ENCODE measurements at places on chromosomes 6 and 20. TPM values are rescaled to one million over a fixed set of nuclear protein-coding genes. Genes with fewer than 3 reads are reported as not detected.

GRIK2 gene
- 0.82 TPM for total RNA-seq

SOX4 gene
- 36.5 TPM for total RNA-seq

DNA sequence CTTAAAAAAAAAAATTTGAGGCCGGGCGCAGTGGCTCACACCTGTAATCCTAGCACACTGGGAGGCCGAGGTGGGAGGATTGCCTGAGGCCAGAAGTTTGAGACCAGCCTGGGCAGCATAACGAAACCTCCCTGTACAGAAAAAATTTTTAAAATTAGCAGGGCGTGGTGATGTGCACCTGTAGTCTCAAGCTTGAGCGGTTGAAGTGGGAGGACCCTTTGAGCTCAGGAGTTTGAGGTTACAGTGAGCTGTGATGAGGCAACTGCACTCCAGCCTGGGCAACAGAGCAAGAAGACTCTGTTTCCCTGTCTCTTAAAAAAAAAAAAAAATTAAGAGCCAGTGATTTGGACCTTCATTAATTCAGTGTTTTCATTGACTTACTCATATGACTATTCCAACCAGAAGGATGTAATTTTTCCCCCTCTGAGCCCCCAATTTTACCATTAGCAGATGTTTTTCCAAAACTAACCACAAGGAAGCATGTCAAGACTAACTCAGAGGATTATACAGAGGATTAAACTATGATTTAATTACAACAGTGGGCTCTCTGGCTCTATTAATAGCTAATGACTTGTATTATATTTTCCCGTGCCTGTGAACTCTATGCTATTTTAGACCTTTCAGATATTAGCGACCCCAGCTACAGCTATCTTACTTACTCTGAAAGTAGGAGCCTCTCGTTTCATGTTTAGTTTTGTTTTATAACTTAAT, 75.1 kb downstream of the ARID1B start:
- DNase-seq = no peak
- H3K27me3 ChIP-seq = no peaks in the 10 kb centered on the region
- no peaks in the 10 kb centered on the region for H3K36me3 ChIP-seq
- no peaks in the 10 kb centered on the region for H3K4me1 ChIP-seq

DNA sequence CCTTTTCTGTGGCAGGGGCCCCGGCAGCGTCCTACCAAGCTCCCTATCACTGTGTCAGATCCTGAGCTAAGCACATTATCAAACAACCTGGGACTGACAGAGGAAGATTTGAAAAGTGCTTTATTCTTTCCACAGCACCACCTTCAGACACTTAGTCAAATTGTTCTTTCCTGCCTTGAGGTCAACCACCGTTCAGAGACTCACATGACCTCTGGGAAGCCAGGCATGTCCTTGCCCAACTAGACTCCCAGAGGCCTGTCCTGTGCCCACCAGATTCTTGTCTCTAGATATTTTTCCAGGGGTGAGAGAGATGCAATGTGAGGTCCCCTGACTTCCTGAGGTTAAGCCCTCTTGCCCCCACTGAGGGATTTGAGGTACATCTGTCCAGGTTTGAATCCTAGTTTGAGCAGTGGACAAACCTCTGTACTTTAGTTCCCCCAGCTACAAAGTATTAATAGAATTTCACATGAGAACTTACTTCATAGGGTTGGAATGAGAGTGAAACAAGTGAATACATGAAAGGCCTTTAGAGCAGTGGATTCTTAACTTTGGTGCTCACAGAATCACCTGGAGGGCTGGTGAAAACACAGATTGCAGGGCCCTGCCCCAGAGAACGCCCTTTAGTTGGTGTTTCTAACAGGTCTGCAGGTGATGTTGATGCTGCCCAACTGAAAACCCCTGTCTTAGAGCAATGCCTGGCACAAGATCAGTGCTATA, 179.8 kb downstream of the CLIC5 start:
- H3K27me3 ChIP-seq = no peaks in the 10 kb centered on the region
- H3K4me3 ChIP-seq = no peak overlapping the region
- no peaks in the 10 kb centered on the region for H3K36me3 ChIP-seq
- no peaks in the 10 kb centered on the region for H3K4me1 ChIP-seq
- no peak overlapping the region for H3K27ac ChIP-seq

DNA sequence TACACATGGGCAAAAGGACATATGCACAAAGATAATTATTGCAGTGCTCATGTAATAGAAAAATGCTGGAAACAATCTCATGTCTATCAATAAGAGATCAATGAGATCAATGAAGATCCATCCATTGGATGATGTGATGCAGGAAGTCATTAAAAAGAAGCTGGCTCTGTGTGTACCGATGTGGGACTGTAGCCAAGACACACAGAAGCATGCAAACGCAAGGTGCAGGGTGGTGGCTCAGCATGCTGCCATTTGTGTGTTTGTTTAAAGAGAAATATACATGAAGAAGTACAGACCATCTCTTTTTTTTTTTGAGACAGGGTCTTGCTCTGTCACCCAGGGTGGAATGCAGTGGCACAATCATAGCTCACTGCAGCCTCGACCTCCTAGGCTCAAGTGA, 33.1 kb upstream of the KCNB1 start:
- H3K4me1 ChIP-seq = no peaks in the 10 kb centered on the region
- no peak for DNase-seq
- H3K36me3 ChIP-seq = peaks cover 7% of the 10 kb centered on the region
- H3K27ac ChIP-seq = no peak overlapping the region

DNA sequence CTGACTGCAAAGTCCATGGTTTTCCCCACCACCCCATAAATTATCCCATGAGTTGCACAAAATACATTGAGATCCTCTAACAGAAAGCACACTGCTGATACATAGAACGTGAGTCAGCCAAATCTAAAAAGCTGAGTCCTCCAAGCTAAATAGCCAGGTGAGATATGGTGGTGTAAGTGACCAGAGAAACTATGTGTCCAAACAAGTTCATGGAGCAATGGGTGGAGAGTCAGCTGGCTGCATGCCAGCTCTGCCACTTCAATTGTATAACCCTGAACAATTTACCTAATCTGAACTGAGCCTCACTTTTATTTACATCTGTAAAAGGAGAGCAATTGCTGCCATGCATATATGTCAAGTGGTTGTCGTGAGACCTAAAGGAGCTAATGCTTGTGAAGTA, 9.7 kb downstream of the SNAP25 start:
- H3K36me3 ChIP-seq = no peaks in the 10 kb centered on the region
- H3K4me1 ChIP-seq = no peaks in the 10 kb centered on the region
- no peak overlapping the region for H3K27ac ChIP-seq
- no peak for DNase-seq
- H3K27me3 ChIP-seq = no peaks in the 10 kb centered on the region

- H3K36me3 ChIP-seq = no peaks in the 10 kb centered on the region
- H3K27me3 ChIP-seq = no peaks in the 10 kb centered on the region
- H3K4me3 ChIP-seq = no peak overlapping the region
- H3K4me1 ChIP-seq = no peaks in the 10 kb centered on the region
- no peak overlapping the region for H3K27ac ChIP-seq
Observed at GRCh38 chr6:4885341-4885933, 109.2 kb downstream of the CDYL start.

- no peaks in the 10 kb centered on the region for H3K27me3 ChIP-seq
- no peaks in the 10 kb centered on the region for H3K36me3 ChIP-seq
- H3K4me1 ChIP-seq = no peaks in the 10 kb centered on the region
Observed at GRCh38 chr6:21116736-21117135, 476.8 kb upstream of the SOX4 start.

All from kidney (tissue), 22 donors.